ENCODE measurements at places on chromosomes 6 and 20. TPM values are rescaled to one million over a fixed set of nuclear protein-coding genes. Genes with fewer than 3 reads are reported as not detected.
A peak's percentile ranks its signal among the peaks of the same experiment; 100 is the strongest.

DNA sequence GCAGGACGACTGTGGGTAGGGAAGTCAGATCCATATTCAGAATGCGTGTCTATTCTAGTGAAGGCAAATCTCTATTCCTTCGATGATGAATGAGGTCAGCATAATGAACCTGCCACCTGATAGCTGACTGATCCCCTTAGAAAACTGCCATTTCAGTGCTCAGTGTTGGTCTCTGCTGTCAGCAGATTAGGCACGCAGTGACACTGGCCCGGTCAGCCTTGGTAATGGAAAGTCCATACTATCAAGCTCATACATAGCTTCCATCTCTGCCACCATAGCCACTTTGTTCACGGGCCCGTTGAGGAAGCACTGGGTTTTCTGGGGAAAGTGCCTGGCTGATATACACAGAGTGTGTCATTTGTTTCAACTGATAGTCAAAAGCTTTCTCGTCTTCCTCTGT, 54.0 kb downstream of the C6orf52 start:
- H3K4me1 ChIP-seq = no peaks in the 10 kb centered on the region
- no peak overlapping the region for H3K27ac ChIP-seq
- H3K36me3 ChIP-seq = no peaks in the 10 kb centered on the region
- no peaks in the 10 kb centered on the region for H3K27me3 ChIP-seq
- H3K4me3 ChIP-seq = no peak overlapping the region

GRCh38 chr6:390914-391558, 516 bp upstream of the IRF4 start:
- H3K4me3 ChIP-seq = no peak overlapping the region
- H3K27ac ChIP-seq = no peak overlapping the region
- H3K27me3 ChIP-seq = peaks cover 8% of the 10 kb centered on the region
- DNase-seq = peak; percentile 17

DNA sequence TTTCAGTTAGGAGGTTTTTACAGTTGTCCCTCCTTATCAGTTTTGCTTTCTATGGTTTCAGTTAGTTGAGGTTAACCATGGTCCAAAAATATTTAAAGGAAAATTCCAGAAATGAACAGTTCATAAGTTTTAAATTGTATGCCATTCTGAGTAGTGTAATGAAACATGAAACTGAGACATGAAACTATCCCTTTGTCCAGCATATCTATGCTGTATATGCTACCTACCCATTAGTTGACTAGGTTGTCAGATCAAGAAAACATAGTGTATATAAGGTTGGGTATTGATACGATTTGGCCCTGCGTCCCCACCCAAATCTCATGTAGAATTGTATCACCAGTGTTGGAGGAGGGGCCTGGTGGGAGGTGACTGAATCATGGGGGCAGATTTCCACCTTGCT, 39.1 kb downstream of the VGLL2 start:
- H3K4me3 ChIP-seq = no peak overlapping the region
- H3K36me3 ChIP-seq = no peaks in the 10 kb centered on the region
- DNase-seq = no peak
- H3K4me1 ChIP-seq = no peaks in the 10 kb centered on the region
- no peak overlapping the region for H3K27ac ChIP-seq

TENT5A gene
- total RNA-seq = 29.8 TPM

ASIP gene
- total RNA-seq = not detected

SRSF12 gene
- total RNA-seq = 4.0 TPM
